Islet precursor cell (in vitro differentiated cells): ENCODE measurements at places on chromosomes 4 and X.
A peak's percentile ranks its signal among the peaks of the same experiment; 100 is the strongest.

GRCh38 chrX:44931441-44931973, 58.5 kb downstream of the KDM6A start:
- no peak for DNase-seq

DNA sequence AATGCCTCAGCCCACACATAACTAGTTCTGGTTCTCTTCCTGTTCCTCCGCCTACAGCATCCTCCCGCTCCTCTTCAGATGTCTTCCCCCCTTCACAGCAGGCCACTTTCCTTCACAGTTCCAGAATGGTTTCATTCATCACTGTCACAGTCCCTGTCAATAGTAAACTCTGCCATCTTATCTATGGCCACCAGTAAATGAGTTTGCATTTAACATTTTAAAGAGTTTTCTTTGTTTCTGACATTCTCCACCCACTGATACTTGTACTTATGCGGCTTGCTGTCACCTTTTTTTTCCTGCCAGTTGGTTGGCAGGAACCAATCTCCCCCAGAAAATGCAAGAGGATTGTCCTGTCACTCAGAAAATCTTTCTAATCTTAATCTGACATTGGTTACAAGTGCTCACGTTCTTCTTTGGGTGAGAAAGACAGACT, 114.1 kb downstream of the GLUD2 start:
- no peak for DNase-seq

GRCh38 chrX:30875957-30876356, 13.1 kb downstream of the TAB3 start:
- no peak for DNase-seq

DNA sequence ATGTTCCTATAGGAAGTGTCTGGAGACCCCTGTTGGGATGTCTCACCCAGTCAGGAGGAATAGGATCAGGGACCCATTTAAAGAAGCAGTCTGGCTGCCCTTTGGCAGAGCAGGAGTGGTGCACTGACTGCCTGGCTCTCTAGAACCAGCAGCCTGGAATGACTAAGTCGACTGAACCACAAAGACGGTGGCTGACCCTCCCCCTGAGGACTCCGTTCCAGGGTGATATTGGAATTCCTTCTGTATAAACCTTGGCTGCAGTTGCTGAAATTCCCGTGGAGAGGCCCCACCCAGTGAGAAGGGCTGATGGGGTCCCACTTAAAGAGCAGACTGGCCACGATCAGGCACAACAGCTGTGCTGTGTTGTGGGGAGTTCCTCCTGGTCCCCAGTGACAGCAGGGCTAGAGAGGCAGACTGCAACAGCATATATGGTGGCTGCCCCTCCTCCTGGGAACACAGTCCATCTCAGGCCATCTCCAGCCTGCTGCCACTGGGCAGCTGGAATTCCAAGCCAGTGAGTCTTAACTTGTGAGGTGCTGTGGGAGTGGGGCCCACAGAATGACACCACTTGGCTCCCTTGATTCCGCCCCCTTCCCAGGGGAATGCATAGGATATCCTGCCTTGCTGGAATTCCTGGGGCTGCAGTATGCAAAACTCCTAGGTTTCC, 41.8 kb upstream of the RLIM start:
- peak; percentile 67 for DNase-seq

GRCh38 chr4:115119804-115120352, 6.5 kb upstream of the NDST4 start:
- no peak for DNase-seq

- DNase-seq: peak; percentile 16
Measured at GRCh38 chrX:69258893-69259292, 93.6 kb upstream of the PJA1 start.

DNA sequence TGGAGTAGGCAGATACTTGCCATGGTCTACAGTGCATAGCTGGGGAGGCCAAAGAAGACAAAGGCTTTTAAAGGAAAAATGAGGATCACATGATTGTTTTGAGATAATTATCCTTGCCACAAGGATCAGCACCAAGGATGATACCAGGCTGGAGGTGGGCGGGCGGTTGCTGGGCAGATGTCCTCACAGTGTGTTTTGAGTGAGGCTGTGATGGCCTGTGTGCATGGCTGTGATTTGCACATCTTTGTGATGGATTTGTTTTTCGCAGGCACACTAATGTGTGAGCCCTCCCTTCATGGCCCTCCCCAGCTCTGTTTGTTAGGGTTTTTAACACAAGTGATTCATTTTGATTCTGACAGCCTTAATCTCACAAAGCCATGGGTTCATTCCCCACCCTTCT, 46.8 kb downstream of the RGS12 start:
- no peak for DNase-seq

GRCh38 chr4:42543126-42543525, 113.8 kb downstream of the ATP8A1 start:
- DNase-seq: no peak

DNA sequence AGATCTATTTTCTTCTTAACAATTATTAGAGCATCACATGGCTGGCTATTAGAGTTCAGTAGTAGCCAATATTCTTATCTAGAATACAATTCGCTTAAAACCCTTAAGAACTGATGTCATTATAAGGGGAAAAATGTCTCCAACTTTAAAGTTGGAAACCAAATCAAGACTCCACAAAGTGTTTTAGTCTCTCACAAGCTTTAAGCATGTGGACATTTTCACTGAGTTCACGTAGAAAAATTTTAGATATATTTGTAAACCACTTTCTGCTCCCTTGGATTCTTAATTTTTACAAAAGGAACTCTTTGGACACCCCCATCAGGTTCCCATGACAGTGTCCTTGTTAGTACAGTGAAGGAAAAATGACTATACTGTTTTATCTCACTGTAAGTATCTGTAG, 123.9 kb upstream of the NAP1L5 start:
- DNase-seq: no peak

DNA sequence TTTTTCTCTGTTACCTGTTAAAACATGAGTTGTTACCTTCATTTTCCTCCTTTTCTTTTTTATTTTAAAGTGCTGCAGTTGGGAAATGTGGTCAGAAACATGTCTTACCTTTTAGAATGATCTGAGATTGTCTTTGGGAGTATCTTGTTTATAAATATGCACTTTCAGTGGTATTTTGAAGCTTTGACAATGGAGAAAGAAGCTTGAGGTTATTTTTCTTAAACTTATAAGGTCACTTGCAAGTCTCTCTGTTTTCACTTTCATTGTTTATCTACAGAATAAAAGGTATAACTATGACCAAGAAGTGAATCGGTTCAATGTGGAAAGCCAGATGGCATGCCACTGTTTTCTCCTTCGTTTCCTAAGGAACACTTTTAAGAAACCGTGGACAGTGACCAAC, 167.5 kb upstream of the SLC7A11 start:
- DNase-seq: no peak

DNA sequence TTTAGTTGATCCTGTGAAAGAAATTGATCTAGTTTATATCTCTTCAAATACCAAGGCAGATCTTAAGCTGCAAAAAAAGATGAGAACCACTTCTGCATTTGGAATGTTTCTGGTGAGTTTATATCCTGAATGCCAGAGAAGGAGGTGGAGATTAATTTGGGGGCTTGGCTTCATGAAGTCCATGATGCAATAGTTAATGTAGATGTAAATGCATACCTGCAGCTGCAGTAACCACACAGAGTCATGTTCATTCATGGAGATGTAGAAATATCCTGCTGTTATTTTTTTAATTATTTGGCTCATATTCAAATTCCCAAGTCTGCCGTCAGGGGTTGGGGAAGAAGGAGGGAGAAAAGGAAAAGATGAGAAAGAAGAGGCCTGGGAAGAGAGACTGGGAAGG, at the start of gene SULT1E1:
Gene SULT1E1 (minus strand): TSS at position 94 of the 400 bp plus-strand sequence. CDS start 2,501 bp downstream, outside the sequence.
- DNase-seq: no peak

DNA sequence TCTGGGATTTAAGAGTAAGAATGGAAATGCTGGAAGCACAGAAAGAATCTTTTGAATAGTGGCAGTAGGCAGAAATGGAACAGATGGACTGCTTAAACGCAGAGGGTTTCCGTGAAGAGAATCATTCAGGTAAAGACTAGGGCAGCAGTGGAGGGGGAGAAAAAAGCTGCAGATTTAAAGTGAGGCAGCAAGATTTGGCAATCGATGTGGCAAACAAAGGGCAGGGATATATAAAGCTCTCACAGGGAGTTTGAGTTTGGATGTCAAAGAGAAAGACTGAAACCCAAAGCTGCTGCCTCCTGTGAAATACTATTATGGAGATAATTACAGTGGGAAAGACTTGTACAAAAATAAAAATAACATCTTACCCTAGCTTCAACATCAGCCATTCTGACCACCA, 384.0 kb downstream of the CENPC start:
- no peak for DNase-seq

- no peak for DNase-seq
Measured at GRCh38 chr4:41214825-41215146, 444 bp upstream of the APBB2 start.

- no peak for DNase-seq
Measured at GRCh38 chr4:89293299-89293698, 14.3 kb downstream of the GPRIN3 start.

- DNase-seq: no peak
Measured at GRCh38 chrX:46577221-46578005, 3.8 kb downstream of the CHST7 start.

DNA sequence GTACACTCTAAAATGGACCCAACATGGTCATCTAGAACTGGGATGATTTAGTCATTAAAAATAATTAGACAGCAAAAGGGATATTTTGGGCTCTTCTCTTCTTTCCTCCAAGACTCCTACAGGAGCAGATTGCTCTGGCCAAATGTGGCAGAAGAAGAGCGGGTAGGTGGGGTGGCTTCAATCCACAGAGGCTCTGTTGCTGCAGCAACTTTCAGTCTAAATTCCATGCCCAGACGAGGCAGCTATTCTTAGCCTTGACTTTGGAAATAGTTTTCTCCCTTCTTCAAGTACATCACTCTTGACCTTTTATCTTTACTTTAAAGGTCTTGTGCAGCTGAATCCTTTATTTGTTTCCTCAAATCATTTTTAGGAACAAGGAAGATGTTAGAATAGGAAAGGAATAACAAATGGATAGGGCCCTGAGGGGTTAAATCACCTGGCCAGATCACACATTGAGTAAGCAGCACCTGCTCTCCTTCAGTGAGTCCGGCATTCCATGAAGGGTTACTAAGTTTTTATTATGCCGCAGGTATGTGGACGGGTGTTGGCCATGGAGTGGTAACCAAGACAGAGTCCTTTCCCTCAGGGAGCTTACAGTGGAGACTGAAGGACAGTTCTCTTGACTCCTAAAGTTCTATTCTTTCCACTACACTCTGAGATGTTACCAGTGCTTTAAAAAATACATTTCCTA, 19.3 kb upstream of the SORBS2 start:
- DNase-seq: no peak

DNA sequence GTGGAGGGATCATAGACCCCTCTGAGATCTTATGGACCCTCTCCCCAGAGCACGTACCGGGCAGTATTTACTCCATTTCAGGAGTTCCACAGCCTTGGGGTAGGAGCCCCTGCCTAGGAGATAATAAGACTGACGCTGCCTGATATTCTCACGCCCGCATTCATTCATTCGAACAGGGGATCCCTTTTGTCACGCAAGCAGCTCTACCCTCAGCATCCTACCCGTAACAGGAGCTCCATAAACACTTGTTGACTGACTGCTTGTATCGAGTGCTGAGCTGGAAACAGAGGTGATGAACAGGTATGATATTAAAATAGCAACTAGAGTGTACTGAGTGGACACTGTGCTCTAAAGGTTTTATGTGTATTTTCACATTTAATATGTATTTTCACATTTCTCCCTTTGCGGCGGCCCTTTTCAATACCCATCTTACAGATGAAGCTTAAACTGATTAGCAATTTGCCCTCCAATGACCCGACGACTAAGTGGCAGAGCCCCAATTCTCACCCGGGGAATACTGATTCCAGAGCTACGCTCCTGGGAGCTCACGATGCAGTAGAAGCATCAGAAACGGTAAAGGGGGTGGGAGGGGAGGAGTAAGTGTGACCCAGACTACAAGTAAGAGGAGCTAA, 888 bp downstream of the RAB28 start:
- DNase-seq: no peak

DNA sequence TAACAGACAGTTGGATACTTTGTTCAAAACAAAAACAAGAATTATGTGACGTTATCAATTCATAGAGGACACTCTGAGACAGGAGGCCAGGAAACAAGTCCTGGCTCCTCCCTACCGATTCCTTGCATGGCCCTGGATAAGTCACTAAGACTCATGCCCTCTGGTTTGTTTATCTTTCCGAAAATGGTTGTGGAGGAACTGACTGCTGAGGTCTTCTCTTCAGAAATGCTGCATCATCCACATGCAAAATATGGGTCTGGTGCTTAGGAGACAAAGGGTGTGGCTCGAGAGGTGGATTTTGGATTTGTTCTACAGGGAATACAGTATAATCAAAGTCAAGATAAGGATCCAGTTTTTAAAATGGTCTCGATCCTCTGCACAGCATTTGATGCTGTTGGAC, 130.9 kb downstream of the RELL1 start:
- no peak for DNase-seq

DNA sequence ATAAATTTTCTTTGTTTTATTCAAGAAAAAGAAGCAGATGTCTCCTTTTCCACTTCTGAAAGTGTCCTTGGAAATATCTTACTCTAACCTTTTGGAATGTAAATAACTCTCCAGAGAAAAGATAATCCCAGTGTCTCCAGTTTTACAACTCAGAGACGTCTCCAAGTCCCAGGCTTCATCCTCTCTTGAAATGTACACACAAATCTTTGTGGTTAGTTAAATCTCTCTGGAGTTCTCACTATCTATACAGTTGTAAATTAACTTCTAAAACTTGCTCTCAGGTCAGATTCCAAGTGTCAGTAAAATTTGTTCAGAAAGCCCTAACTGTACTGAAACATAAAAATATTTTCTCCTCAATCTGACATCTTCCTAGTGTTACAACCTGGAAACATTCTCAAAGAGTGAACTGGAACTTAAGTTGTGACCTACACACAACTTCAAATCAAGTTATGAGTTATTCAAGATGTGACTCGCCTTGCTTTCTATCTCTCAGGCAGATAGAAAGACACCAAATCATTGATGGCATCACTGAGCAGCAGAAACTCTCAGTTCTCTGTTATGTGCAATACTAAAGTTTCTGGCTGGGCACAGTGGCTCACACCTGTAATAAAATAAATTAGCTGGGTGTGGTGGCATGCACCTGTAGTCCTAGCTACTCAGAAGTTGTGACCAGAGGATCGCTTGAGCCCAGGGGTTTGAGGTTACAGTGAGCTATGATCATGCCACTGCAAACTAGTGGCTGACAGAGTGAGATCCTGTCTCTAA, 284.2 kb downstream of the RCHY1 start:
- no peak for DNase-seq
